ENCODE measurements at places on chromosomes 16 and 17.

GRCh38 chr17:44389281-44389680, at the start of gene ITGA2B:
Gene ITGA2B, minus strand, starts transcription at chr17:44389649. Its CDS starts 176 bp downstream, at chr17:44389473.
- no peak for DNase-seq

- no peak for DNase-seq
Measured at GRCh38 chr17:74490716-74491115, 24.3 kb downstream of the CD300A start.

GRCh38 chr17:58224315-58224714, 5.3 kb upstream of the MKS1 start:
- no peak for DNase-seq

- DNase-seq = no peak
Measured at GRCh38 chr16:89618109-89618998, 4.9 kb downstream of the DPEP1 start.

GRCh38 chr16:47599512-47599911, 138.4 kb downstream of the PHKB start:
- no peak for DNase-seq

- no peak for DNase-seq
Measured at GRCh38 chr17:79078476-79079190, 4.0 kb downstream of the ENGASE start.

DNA sequence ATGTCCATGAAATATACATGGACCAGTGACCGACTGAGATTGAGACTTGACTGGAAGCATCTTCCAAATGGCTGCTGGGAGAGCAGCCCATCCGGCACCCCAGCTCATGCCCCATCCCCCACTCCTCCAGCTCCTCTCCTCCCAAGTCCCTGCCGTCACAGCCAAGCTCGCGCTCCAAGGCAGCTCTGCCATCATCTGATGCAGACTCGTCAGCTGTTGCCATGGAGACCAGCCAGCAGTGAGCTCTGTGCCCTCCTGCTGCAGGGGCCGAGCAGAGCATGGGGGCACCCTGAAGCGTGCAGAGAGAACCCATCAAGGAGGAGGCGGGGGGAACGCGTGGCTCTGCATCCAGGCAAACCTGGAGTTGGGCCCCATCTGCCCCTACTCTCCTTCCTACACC, 74.5 kb upstream of the TNRC6C start:
- DNase-seq = peak; percentile 58

- no peak for DNase-seq
Measured at GRCh38 chr17:69223809-69224208, 4.8 kb downstream of the ABCA10 start.

DNA sequence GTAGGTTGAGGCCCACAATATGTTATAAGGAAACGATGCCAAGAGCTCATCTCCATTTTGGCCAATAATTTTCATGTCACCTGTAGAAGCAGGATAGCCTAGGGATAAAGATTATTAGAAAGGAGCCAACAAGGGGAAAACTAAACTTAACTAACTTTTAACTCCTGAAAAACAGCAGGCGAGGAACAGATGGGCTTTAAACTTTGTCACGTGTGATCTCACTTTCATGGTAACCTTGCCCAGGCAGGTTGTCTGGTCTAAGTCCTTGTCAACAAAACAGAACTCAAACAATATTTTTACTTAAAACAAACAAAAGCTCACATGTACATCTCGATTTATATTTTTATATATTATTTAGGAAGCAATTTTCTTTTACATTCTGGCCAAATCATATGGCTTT, 1672.0 kb downstream of the TP53TG3F start:
- no peak for DNase-seq

- peak; percentile 90 for DNase-seq
Measured at GRCh38 chr16:88700636-88701482, 5.3 kb downstream of the RNF166 start.

- no peak for DNase-seq
Measured at GRCh38 chr17:49488612-49489011, 6.5 kb upstream of the NGFR start.

- DNase-seq = no peak
Measured at GRCh38 chr17:70675070-70675590, 505.8 kb downstream of the KCNJ2 start.

- DNase-seq = no peak
Measured at GRCh38 chr16:65936096-65936495, 430.4 kb upstream of the CDH5 start.

DNA sequence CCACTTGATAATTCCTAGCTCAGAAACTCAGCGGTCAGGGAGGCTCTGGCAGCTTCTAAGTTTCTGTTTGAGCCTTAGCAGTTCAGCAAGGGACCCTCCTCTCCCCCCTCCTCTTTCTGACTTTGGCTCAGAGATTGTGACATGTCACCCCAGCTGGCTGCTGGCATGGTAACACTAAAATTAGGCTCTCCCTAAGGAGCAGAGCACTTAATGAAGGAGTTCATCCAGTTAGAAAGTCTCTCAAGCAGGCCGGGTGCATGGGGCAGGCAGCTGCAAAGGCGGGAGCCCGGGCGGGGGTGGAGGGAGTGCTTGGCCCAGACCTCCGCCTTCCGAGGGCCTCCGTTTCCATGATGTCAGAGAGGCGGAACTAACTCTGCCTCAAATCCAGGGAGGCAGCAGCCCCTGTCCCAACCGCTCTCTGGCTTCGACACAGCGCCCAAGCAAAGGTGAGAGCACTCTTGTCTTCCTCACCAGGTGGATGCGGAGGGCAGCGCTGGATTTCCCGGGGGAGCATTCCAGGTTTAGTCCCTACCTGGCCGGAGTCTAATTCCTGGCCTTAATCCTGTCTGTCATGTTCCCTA, 128.0 kb upstream of the PLCG2 start:
- no peak for DNase-seq

DNA sequence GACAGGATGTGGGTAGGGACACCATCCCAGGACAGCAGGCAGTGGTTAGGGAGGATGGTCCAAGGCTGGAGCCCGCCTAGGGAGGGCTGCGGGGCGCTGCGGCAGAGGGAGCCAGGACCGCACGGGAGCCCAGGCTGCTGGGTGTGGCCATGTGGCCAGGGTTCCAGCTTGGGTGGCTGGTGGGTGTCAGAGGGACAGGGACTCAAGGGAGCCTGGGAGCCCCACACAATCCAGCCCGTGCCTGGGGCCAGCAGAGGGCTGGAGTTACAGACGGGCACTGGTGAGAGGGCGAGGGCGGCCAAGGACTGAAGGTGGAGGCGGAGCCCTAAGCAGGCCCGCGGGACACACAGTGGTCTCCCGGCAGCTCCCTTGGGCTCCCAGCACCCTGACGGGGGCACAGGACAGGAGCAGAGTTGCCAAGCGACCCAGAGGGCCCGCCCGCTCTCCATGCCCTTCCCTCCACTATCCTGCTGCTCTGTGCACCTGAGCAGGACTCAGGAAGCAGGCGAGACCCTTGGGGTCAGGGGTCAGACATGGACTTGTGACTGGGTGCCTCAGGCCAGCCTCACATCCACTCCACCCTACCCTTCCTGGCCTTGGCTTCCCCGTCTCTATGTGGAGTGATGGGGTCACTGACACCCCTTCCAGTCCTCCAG, 7.1 kb downstream of the MRPL28 start:
- no peak for DNase-seq

Measured in stimulated activated naive CD4-positive, alpha-beta T cell (primary cell).